ENCODE measurements at places on chromosomes 2 and 18.

DNA sequence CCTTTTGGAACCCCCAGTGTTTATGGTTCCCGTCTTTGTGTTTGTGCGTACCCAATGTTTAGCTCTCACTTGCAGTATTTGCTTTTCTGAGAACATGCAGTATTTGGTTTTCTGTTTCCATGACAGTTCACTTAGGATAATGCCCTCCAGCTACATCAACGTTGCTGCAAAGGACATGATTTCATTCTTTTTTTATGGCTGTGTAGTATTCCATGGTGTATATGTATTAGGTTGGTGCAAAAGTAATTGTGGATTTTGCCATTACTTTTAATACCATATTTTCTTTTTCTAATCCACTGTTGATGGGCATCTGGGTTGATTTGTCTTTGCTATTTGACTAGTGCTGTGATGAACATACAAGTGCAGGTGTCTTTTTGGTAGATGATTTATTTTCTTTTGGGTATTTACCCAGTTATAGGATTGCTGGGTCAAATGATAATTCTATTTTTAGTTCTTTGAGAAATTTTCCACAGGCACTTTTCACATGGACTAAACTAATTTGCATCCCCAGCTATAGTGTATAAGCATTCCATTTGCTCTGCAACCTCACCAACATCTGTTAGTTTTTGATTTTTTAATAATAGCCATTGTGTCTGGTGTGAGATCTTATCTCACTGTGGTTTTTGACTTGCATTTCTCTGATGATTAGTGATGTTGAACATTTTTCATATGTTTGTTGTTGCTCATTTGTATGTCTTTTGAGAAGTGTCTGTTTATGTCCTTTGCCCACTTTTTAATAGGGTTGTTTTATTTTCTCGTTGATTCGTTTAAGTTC lies 63.6 kb downstream of the CERS6 start:
- H3K27me3 ChIP-seq: no peaks in the 10 kb centered on the region
- no peak overlapping the region for H3K4me3 ChIP-seq
- H3K36me3 ChIP-seq: no peaks in the 10 kb centered on the region
- H3K27ac ChIP-seq: no peak overlapping the region

GRCh38 chr18:46399303-46399702 lies 257.7 kb downstream of the LOXHD1 start:
- H3K27ac ChIP-seq: no peak overlapping the region
- no peak overlapping the region for H3K4me3 ChIP-seq
- no peaks in the 10 kb centered on the region for H3K36me3 ChIP-seq
- DNase-seq: no peak
- H3K27me3 ChIP-seq: no peaks in the 10 kb centered on the region

GRCh38 chr2:123688231-123688940 lies 336.7 kb upstream of the CNTNAP5 start:
- H3K4me3 ChIP-seq: no peak overlapping the region
- no peak for DNase-seq
- H3K27me3 ChIP-seq: no peaks in the 10 kb centered on the region
- no peaks in the 10 kb centered on the region for H3K36me3 ChIP-seq
- H3K4me1 ChIP-seq: no peaks in the 10 kb centered on the region
- H3K27ac ChIP-seq: no peak overlapping the region

DNA sequence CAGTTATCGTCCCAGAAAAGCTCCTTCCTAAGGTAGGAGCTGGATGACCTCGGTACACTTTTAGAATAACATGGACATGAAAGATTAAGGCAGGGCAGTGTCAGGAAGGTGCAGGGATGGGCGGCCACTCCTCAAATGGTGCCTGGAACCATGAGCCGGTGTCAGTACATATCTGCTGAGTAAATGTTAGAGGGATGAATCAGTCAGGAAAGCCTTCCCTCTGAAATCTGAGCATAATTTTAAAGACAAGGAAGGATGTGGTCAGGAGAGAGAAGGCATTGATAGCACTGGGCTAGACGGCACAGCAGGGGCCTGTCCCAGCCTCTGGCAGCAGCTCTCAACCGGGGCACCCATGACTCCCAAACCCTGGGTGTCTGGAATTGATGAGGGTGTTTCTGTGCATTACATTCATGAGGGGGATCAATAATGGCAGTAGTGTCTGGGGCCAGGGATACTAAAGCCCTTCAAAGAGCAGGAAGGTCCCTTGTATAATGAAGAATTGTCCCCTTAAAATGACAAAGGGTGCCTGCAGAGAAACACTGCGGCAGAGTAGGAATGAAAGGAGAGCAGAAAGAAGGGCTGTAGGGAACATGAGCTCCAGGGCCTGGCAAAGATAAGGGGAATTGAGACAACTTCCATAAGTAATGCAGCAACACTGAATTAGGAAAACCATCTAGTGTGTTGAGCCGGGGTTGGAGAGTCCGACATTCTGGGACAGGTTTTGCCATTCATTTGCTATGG lies 162.3 kb upstream of the REV1 start:
- no peak overlapping the region for H3K27ac ChIP-seq
- no peaks in the 10 kb centered on the region for H3K27me3 ChIP-seq
- no peak overlapping the region for H3K4me3 ChIP-seq
- H3K4me1 ChIP-seq: no peaks in the 10 kb centered on the region
- no peak for DNase-seq

GRCh38 chr2:162091325-162092007 lies 17.5 kb upstream of the DPP4 start:
- H3K27ac ChIP-seq: peak overlapping the region; percentile 92
- H3K4me1 ChIP-seq: peaks cover 27% of the 10 kb centered on the region
- no peaks in the 10 kb centered on the region for H3K36me3 ChIP-seq
- H3K27me3 ChIP-seq: no peaks in the 10 kb centered on the region

GRCh38 chr2:65654496-65654895 lies 222.1 kb upstream of the SPRED2 start:
- no peak for DNase-seq
- H3K27me3 ChIP-seq: peaks cover 20% of the 10 kb centered on the region
- no peaks in the 10 kb centered on the region for H3K36me3 ChIP-seq
- no peak overlapping the region for H3K4me3 ChIP-seq
- H3K27ac ChIP-seq: no peak overlapping the region
- H3K4me1 ChIP-seq: no peaks in the 10 kb centered on the region

DNA sequence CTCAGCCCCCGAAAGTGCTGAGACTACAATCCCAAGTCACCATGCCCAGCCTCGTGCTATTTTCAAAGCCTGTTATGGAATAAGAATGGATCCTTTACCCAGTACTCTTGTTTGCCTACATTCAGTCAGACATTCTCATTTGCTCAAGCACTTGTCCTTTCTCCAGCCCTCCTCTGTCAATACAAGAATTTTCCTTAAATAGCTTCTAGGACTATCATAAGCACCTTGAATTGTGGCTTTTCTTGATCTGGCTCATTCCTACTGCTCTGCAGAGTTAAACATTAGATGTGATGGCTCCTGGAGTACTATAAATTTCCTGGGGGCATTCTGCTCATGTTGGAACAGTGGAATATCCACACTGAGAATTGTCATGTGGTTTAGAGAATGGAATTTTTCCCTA lies 506.1 kb downstream of the ARHGAP15 start:
- H3K27me3 ChIP-seq: no peaks in the 10 kb centered on the region
- no peak overlapping the region for H3K27ac ChIP-seq
- no peak overlapping the region for H3K4me3 ChIP-seq
- no peaks in the 10 kb centered on the region for H3K36me3 ChIP-seq

- peak overlapping the region; percentile 93 for H3K27ac ChIP-seq
- no peaks in the 10 kb centered on the region for H3K36me3 ChIP-seq
- H3K4me3 ChIP-seq: peak overlapping the region; percentile 90
- no peak for DNase-seq
- peaks cover 5% of the 10 kb centered on the region for H3K4me1 ChIP-seq
Observed at GRCh38 chr2:169585673-169586072, 1.5 kb downstream of the PPIG start.

DNA sequence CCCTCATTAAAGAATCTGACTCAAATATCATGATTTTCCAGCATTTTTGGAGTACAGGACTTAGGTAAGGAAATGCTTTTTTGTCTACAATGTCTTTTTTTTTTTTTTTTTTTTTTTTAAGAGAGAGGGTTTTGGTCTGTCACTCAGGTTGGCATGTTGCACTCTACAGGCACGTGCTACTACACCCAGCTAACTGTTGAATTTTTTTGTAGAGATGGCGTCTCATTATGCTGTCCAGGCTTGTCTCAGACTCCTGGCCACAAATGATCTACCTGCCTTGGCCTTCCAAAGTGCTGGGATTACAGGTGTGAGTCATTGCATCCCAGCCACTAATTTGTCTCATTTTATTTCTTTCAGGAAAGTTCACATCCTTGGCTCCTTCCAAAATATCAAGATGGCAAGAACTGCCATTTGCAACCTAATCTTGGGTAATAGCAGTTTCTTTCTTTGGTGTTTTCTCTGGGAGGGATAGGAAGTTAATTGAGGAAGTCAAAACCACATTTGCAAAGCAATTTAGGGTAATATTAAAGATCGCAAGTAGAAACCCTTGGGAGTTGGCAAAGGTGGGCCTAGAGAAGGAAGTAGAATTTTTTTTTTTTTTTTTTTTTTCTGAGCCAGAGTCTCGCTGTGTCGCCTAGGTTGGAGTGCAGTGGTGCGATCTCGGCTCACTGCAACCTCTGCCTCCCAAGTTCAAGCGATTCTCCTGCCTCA lies 15.5 kb downstream of the PNO1 start:
- H3K4me3 ChIP-seq: no peak overlapping the region
- H3K36me3 ChIP-seq: peaks cover 34% of the 10 kb centered on the region
- H3K27ac ChIP-seq: no peak overlapping the region
- H3K27me3 ChIP-seq: no peaks in the 10 kb centered on the region

GRCh38 chr2:190636361-190636760 lies 12.5 kb upstream of the NAB1 start:
- H3K27me3 ChIP-seq: no peaks in the 10 kb centered on the region
- no peak overlapping the region for H3K27ac ChIP-seq
- no peaks in the 10 kb centered on the region for H3K36me3 ChIP-seq

GRCh38 chr18:54822872-54823845 lies 5.1 kb upstream of the RAB27B start:
- no peak overlapping the region for H3K4me3 ChIP-seq
- peaks cover 4% of the 10 kb centered on the region for H3K4me1 ChIP-seq
- H3K27me3 ChIP-seq: no peaks in the 10 kb centered on the region

- no peaks in the 10 kb centered on the region for H3K4me1 ChIP-seq
- no peak overlapping the region for H3K4me3 ChIP-seq
- H3K27me3 ChIP-seq: peaks cover 18% of the 10 kb centered on the region
- H3K36me3 ChIP-seq: no peaks in the 10 kb centered on the region
- no peak for DNase-seq
- H3K27ac ChIP-seq: no peak overlapping the region
Observed at GRCh38 chr2:119117891-119118882, 40.4 kb downstream of the C1QL2 start.

DNA sequence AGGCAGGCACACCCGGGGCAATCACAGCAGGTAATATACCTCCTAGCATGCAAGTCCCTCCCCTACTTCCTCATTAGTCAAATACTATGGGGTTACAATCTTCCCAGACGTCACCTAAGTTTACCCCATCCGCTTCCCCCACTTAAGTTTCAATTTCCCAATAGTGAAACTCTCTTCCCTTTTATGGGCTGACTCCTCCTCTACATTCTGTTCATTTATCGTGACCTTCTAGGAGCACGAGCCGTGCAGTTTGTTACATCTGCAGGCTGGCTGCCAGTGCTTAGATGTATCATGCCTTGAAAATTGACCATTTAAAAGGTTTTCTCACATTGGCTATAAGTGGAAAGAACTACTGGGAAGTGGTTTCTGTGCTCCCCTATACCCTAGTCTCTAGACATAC lies 1357.8 kb upstream of the CRIM1 start:
- H3K36me3 ChIP-seq: no peaks in the 10 kb centered on the region
- DNase-seq: no peak
- H3K4me1 ChIP-seq: no peaks in the 10 kb centered on the region
- H3K27me3 ChIP-seq: no peaks in the 10 kb centered on the region
- H3K27ac ChIP-seq: no peak overlapping the region

DNA sequence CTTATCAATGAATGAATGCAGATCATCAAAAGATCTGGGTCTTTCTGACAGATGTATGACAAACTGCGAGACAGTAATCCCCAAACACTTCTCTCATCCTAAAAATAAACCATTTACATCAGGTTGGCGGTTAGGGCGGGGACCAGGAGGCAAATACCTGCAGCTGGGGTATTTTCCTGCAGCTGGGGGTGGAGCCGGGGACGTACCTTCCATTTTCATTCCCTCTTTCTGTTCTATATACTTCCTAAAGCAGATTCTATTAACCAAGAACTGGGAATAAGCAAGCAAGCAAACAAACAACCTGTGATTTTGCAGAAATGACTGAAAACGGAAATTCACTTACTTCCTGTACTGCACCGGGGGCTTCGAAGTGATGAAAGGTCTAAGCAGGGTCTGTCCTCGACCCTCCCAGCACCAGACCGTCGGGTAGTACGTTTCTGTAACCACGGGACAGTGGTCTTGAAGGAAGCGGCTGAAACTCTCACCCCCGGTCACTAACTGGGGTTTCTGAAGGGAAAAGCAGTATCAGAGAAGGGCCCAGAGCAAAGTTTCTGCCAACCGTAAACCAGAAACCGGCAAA lies 1.2 kb downstream of the ABHD3 start:
- H3K4me3 ChIP-seq: peak overlapping the region; percentile 88
- no peak for DNase-seq
- H3K36me3 ChIP-seq: peaks cover 5% of the 10 kb centered on the region
- H3K27me3 ChIP-seq: no peaks in the 10 kb centered on the region
- H3K4me1 ChIP-seq: peaks cover 12% of the 10 kb centered on the region

DNA sequence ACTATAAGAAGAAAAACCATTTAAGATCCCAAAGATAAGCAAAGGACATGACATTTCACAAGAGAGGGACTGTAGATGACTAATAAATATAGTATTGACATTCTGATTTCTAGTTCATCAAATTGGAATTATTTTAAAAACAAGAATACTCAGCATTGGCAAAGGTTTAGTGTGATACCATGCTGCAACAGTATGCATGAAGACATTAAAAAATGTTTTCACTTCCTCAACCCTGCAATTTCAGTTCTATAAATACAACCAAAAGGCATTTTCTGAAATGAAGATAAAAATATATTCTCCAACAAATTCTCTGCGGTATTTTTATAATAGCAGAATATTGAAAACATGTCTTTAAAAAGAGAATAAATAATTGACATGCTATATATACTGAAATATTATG lies 2.1 kb downstream of the C2orf81 start:
- H3K27me3 ChIP-seq: peaks cover 20% of the 10 kb centered on the region
- no peak overlapping the region for H3K4me3 ChIP-seq
- no peak overlapping the region for H3K27ac ChIP-seq
- peaks cover 2% of the 10 kb centered on the region for H3K36me3 ChIP-seq

GRCh38 chr2:190637281-190637734 lies 11.6 kb upstream of the NAB1 start:
- H3K4me3 ChIP-seq: no peak overlapping the region
- no peaks in the 10 kb centered on the region for H3K36me3 ChIP-seq
- H3K27ac ChIP-seq: no peak overlapping the region
- no peaks in the 10 kb centered on the region for H3K4me1 ChIP-seq
- no peaks in the 10 kb centered on the region for H3K27me3 ChIP-seq
